ENCODE measurements at places on chromosomes 11 and 22. TPM values are rescaled to one million over a fixed set of nuclear protein-coding genes. Genes with fewer than 3 reads are reported as not detected.
A peak's percentile ranks its signal among the peaks of the same experiment; 100 is the strongest.

DNA sequence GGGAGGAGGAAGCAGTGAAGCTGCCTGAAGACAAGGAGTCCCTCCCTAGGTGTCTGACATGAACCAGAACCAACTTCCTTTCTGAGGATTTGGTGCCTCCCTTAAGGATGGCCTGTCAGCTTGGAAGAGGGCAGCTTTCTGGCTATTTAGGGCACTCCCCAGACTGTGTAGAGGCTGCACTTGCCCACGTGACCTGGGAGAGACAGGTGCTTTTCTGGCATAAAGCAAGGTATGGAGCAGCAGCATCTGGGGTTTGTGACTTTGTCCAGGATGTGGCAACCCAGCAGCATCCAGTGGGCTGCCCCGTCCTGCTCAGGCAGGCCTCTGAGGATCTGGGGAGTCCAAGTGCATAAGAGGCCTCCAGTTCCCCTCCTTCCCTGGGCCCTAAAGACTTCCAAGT, 42.0 kb upstream of the TLCD5 start:
- no peak for DNase-seq

GRCh38 chr11:81907996-81908395, 825.7 kb downstream of the FAM181B start:
- no peak for DNase-seq

DNA sequence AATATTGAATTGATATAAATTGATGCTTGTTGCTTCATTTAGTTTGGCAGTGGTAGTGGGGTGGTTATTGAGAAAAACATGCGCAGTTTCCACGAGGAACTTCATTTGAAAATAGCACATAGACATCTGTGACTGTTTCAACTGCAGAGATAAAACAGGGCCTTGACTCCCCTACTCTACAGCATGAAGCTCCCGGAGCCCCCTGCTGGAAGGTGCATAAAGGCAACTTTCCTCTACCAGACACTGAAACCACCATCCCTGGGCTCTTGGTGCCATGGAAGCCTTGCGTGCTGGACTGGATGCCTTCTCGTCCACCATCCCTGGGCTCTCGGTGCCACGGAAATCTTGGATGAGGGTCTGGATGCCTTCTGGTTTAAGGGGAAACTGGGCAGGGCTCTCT, 195.9 kb downstream of the CSNK2A3 start:
- peak; percentile 21 for DNase-seq

- DNase-seq = no peak
Observed at GRCh38 chr11:12086271-12087074, 23.9 kb upstream of the MICAL2 start.

DNA sequence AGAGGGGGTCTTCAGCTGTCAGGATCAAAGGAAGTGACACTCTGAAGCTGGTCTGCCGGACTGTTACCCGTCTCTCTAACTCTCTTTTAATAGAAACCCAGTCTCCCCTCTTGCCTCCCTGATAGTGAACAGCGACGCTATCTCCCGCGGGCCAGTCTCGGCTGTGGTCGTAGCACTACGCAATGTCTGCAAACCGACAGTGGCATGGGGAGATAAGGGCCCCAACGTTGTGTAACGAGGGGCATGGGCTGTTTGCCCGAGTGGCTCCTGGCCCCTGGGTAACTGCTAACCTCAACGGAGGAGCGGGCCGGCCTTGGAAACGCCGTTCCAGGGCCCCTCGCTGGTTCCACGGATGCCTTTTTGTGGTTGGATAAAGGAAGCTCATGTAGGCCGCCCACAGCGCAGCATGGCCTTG, 23.3 kb downstream of the ZBTB16 start:
- DNase-seq = peak; percentile 34

PDHX gene
- 41.4 TPM for total RNA-seq

- no peak for DNase-seq
Observed at GRCh38 chr22:29780220-29780619, 13.1 kb downstream of the UQCR10 start.

GRCh38 chr11:74721479-74721835, 9.8 kb downstream of the CHRDL2 start:
- DNase-seq = no peak

GRCh38 chr11:36361472-36361871, 65.4 kb downstream of the PRR5L start:
- DNase-seq = no peak

DNA sequence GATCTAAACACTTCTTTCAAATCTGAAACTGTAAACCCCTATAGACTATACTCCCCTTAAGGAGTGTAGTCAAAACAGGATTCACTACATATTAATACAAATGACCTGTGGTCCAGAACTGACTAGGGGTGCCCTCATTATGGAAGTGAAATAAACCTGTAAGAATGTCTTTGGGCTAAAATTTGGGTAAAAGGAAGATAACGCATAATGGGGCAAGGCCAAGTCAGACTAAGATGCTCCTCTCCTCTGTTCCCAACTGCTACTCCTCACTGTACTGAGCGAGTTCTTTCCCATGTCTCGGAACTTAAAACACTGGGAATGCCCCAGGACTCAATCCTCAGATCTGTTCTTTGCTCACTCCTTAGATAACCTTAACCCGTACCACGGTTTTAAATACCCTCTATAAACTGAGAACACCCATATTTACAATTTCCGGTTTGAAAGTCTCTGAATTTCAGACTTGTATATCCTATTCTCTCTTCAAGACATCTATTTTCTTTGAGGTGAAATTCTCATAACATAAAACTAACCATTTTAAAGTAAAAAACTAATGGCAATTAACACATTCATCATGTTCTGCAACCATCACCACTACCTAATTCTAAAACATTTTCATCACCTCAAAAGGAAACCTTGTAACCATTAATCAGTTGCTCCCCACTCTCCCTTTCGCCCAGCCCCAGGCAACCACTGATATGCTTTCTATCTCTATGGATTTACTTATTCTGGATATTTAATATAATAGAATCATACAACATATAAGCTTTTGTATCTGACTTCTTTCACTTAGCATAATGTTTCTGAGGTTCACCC, 4.0 kb downstream of the THAP12 start:
- DNase-seq = no peak

GRCh38 chr22:47152938-47153337, 390.5 kb downstream of the TBC1D22A start:
- DNase-seq = no peak

DNA sequence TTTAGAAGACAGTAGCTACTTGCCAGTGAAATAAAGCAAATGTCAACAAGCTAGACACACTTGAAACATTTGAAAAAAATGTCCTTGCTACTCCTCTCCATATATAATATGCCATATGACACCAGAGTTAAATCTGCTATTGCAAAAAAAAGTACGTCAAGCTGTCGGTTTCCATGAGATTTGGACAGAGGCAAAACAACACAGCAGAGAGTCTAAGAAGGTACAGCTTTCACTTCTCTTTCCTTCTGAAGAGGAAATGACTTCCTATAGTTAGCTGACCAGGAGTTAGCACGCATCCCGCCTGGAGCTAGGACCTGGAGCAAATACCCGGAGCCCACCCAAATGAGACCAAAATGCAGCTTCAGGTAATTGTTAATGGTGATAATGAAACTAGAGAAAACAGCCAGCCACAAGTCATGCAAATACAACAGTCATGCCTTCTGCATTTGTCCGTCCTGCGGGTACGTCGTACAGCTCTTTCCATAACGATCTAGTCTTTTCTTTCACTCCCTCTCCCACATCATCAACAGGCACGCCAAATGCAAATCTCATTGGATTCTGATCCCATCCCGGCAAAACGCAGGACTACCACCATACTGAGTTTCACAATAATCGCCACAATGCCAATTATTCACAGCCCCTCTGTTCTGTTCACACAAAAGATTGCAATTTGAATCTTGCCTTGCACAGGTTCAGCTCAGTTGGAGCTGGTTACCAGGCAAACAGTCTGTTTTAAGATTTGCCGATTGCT, 395.0 kb upstream of the CCDC90B start:
- DNase-seq = no peak

GRCh38 chr11:119832202-119832935, 103.4 kb upstream of the NECTIN1 start:
- no peak for DNase-seq

- no peak for DNase-seq
Observed at GRCh38 chr11:12274558-12275197, 102.7 kb upstream of the PARVA start.

Measured in CD8-positive, alpha-beta memory T cell (primary cell).